HEK293T (cell line): ENCODE measurements at places on chromosomes 7 and 10.
A peak's percentile ranks its signal among the peaks of the same experiment; 100 is the strongest.

DNA sequence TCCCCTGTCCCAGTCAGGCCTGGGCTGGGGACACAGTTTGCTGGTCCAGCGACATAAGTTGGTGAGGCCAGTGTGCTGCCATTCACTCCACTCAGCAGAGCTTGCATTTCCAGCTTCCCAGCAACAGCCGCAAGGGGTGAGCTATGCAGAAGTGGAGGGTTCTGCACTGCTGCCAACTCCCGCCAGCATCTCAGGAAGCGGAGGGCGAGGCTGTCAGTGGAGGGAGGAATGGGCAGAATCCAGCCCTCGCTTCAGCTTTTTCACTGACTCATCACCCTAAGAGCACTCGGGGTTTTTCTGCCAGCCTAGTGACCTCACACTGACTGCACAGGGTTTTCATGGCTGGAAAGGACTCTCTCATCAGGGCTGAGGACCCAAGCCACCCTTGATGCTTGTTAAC, 625.1 kb upstream of the MKI67 start:
- no peak for DNase-seq

GRCh38 chr7:63045575-63045974, 953.1 kb upstream of the ZNF722 start:
- DNase-seq: no peak

DNA sequence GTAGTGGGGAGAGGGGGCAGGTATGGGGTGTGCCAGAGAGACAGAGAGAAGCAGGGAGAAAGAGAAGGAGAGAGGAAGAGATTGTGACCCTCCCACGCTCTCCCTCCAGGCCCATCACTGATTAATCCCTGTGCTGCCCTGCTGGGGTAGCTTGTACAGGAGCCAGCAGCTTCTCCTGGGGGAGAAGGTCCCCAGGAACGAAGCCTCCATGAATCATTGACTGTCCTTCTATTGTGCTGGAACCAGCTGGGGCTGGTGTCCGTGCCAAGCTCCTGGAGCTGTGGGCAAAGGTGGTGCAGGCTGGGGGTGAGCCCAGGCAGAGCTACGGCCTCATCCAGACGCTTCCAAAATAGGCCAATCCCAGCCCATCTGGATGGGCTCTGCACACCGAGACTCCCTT, 20.9 kb downstream of the AQP1 start:
- DNase-seq: no peak

DNA sequence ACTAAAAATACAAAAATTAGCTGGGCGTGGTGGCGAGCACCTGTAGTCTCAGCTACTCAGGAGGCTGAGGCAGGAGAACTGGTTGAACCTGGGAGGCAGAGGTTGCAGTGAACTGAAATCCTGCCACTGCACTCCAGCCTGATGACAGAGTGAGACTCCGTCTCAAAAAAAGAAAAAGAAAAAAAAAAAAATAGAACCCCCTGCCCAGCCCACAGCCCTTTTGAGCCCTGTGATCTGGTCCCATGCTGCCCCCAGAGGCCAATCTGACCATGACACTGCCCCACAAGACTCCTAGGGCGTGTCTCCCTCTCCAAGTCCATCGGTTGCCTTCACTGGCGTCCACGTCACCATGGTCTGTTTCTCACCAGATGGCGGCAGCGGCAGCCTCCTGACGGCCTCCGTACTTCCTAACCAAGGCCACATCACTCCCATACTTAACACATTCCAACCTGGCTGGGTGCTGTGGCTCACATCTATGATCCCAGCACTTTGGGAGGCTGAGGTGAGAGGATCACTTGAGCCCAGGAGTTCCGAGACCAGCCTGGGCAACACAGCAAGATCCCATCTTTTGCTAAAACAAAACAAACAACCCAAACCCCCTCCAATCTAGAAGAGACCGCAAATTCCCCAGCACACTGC, 18.0 kb downstream of the STX1A start:
- DNase-seq: peak; percentile 76

DNA sequence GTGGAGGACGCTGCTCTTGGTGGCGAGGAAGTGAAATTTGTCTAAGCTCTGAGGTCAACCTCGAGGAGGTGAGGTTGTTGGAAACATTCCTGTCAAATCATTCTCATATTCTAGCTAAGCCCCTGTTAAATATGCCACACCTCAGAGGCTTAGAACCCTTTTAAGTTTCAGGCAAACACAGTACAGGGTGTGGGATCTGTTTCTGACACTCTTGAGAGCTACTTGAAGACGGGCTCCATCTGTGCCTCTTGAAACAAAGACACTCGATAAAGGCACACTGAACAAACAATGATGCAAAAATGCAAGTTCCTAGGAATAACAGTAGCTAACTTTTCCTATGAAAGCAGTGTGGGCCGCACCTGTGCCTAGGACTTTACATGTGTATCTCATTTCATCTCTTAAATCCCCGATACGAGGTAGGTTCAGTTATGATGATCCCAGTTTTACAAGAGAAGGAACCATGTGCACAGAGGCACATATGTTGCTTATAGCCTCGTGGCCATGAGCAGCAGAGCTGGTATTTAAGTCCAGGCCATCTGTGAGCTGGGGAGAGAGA, 299.2 kb downstream of the CCDC3 start:
- no peak for DNase-seq

GRCh38 chr10:4067931-4068561, 283.0 kb upstream of the KLF6 start:
- no peak for DNase-seq

DNA sequence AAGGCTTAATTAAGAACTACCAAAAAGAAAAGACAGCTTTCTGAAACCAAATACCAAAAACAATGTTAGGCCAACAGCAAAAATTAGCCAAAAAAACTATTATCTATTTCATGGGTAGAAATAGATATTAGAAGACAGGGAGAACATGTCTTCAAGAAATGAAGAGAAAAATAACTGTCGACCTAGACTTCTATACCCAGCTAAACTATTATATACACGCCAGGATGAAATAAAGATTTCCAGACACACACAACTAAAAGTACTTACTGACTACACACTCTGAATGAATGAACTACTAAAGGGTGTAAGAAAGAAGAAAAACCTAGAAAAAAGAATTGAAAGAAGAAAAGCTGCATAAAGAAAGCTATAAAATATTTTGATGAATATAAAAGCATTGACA, 11.5 kb upstream of the CDHR3 start:
- DNase-seq: no peak

DNA sequence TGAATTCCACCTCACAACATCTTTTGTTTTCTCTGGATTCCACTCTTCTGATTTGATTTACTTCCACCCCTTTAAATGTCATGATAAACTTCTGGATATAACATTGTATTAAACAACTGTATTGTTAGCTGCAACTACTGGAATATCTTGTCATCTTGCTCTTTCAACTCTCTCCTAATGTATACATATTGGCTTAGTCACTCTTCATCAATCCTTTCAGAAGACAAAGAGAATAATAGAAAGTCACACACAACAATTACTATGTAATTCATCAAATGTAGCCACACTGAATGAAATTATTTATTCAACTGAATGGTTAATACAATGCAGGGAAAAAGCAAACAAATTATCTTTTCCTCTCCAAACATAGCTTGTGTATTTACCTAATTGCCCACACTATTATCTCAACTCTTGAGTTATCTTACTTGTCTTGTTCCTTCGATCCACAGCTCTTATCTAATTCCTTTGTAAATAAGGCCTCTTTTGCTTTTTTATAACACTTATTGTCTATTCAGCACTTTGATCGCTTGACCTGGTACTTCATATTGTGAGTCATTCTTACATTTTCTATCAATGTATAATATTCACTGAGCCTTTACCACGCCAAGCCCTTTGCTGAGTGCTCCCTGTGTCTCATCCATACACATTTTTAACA, 16.7 kb downstream of the SEMA3A start:
- DNase-seq: no peak

- DNase-seq: no peak
Observed at GRCh38 chr10:130403153-130404075, 267.2 kb downstream of the GLRX3 start.

DNA sequence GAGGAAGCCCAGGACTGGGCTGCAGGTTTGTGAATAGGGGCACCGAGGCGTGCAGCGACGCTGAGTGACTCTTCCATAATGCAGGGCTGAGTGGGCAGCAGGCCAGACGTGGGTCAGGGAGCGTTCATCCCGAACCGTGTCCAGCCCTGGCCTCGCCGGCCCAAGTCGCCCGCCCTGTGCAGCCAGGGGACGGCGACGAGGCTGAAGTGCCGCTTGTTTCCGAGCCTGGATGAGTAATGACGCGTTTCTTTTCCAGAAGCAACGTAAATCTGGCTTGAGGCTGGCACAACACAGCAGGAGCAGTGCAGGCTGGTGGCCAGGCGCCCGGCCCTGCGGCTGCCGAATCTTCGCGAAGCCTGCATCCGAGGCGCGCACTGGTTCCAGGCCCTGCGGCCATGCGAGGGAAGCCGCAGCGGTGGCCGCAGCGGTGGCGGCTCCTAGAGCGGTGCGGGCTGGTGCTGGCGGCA, 74.0 kb upstream of the SEC61G start:
- no peak for DNase-seq

DNA sequence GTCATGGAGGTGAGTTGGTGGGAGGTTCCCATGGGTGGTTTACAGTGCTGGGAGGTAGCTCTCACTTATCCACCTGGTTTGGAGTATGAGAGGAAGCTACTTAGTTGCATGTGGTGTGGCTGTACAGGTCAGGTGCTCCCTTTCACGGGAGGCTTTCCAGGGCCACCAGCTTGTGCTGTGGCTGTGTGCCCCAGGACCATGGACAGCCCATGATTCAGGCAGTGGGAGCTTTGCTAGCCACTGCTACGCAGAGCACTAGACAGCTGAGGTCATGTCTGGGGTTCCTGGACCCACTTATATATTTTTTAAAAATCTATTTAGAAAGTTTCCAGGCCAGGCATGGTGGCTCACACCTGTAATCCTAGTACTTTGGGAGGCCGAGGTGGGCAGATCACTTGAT, 42.5 kb upstream of the KCNMA1 start:
- DNase-seq: no peak

DNA sequence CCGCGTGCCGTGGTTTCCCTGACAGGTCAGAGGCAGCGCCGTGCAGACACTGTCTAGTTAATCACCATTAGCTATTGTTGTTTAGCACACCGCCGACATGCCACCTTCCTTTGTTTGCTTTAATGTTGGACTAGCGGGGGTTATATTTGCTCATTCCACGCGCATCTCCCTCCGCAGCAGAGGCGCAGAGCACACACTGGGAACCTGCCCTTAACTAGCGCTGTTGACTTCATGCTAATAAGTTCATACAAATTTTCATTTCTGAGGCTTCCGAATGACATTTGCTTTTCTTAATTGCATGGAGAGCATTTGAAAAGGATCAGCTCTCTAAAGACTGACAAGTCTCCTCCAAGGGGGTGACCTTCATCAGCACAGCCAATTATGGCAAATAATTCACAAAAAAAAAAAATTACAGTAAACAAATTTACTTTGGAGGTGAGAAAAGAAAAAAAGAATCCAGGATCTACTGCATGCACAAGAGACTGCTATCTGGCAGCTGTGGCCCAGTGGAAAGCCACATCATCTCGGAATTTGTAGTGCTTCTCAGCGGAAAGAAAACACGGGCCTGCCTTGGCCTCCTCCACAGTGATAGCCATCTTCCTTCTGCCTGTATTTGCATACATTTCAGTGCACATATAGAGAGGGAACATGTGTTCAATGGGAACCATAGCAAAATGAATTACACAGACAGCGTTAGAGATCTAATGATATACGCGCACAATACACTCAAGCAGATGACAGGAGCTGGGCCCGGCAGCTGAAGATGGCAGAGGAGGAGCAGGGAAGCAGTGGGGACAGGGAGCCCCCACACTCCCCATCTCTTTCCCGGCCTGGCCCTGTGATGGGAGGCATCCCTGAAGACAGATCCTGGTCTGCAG, 94.2 kb downstream of the EBF3 start:
- DNase-seq: no peak

- no peak for DNase-seq
Observed at GRCh38 chr7:105840981-105841749, 35.2 kb downstream of the ATXN7L1 start.

GRCh38 chr10:60003651-60004523, 97.5 kb upstream of the CCDC6 start:
- no peak for DNase-seq

- no peak for DNase-seq
Observed at GRCh38 chr7:93981480-93981874, 22.7 kb downstream of the BET1 start.

- no peak for DNase-seq
Observed at GRCh38 chr7:129804111-129804889, 148.5 kb downstream of the UBE2H start.

- DNase-seq: no peak
Observed at GRCh38 chr7:128410451-128410753, 620 bp upstream of the IMPDH1 start.

- DNase-seq: peak; percentile 42
Observed at GRCh38 chr7:123748171-123748733, 551 bp downstream of the WASL start.

DNA sequence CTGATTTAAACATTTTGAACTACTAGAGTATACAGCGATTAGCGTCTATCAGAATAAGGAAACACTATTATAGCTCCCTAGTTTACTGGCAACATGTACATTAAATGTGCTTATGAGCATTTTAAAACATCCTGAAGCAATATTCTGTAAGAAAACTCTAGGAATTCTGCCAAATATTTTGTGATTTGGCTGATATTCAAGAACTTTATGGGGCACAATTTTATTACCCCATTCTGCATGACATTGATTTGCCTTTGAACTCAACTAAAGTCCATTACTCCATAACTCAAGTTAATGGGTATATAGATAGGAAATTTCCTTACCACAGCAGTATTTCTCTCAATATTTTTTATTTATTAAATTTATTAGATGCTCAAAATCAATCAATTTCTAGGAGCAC, 369.9 kb upstream of the KCND2 start:
- DNase-seq: no peak

DNA sequence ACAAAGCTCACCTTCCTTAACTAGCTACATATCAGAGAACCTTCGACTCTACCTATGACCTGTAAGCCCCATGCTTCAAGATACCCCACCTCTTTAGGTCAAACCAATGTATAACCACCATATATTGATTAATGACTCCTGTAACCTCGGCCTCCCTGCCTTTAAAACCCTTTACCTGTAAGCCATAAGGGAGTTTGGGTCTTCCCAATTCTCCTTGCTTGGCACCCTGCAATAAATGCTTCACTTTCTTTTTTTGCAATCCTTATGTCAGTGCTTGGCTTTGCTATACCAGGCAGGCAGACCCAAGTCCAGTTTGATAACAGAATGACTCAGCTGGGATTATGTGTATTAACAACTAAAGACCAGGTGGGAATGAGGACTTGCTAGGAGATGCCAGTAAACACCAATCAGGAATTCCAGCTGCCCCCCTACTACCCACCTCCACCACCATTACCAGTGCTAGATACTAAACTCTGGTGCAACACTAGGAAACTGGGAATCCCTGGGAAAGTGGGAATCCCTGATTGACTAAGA, 22.0 kb upstream of the SLC35G1 start:
- no peak for DNase-seq

GRCh38 chr7:16114633-16115032, 306.7 kb downstream of the CRPPA start:
- DNase-seq: no peak
